ENCODE measurements at places on chromosomes 1 and 21. TPM values are rescaled to one million over a fixed set of nuclear protein-coding genes. Genes with fewer than 3 reads are reported as not detected.
A peak's percentile ranks its signal among the peaks of the same experiment; 100 is the strongest.

Gene GBP7
- not detected for total RNA-seq

Gene PLEKHN1
- total RNA-seq, result 0.22 TPM

Gene CD55
- 237 TPM for total RNA-seq

Gene NLRP3
- total RNA-seq, result 1.7 TPM

Gene AMY1C
- total RNA-seq, result 1.4 TPM

Gene AMIGO1
- total RNA-seq, result 12.3 TPM

DNA sequence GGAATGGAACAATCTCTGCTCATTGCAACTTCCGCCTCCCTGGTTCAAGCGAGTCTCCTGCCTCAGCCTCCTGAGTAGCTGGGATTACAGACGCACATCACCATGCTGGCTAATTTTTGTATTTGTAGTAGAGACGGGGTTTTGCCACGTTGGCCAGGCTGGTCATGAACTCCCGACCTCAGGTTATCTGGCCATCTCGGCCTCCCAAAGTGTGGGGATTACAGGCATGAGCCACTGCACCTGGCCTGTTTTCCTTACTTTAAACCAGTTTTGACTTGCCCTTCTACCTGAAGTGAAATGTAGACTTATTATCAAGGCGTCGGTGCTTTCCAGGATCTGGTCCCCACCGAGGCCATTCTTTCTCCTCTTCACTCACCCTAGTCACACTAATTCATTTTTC is 141.8 kb downstream of the DYRK1A start:
- H3K4me3 ChIP-seq, result no peak overlapping the region
- DNase-seq, result no peak
- no peaks in the 10 kb centered on the region for H3K36me3 ChIP-seq
- no peak overlapping the region for H3K27ac ChIP-seq
- peaks cover 2% of the 10 kb centered on the region for H3K4me1 ChIP-seq
- no peaks in the 10 kb centered on the region for H3K27me3 ChIP-seq

DNA sequence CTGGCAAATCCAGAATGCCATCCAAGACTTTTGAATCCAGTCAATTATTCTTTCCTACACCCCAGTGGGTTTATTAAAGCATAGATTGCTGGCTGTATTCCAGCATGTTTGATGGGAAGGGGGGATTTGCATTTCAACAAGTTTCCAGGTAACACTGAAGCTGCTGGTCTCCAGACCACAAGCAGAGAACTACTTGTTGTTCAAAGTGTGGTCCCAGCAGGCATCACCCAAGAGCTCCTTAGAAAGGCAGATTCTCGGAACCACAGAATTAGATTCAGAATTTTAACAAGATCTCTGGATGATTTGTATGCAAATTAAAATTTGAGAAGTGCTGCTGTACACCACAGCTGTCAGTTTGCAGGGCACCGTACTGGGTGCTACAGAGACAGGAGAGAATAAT is 216.3 kb upstream of the FAM78B start:
- no peaks in the 10 kb centered on the region for H3K4me1 ChIP-seq
- DNase-seq, result no peak
- H3K27me3 ChIP-seq, result no peaks in the 10 kb centered on the region
- no peak overlapping the region for H3K4me3 ChIP-seq
- H3K27ac ChIP-seq, result no peak overlapping the region

GRCh38 chr21:25979845-25980616 is 190.5 kb downstream of the APP start:
- no peak overlapping the region for H3K27ac ChIP-seq
- H3K36me3 ChIP-seq, result no peaks in the 10 kb centered on the region
- H3K27me3 ChIP-seq, result no peaks in the 10 kb centered on the region
- DNase-seq, result no peak

GRCh38 chr1:89546082-89546889 is 21.7 kb downstream of the LRRC8B start:
- H3K4me3 ChIP-seq, result no peak overlapping the region
- no peaks in the 10 kb centered on the region for H3K36me3 ChIP-seq
- no peak for DNase-seq
- H3K27ac ChIP-seq, result no peak overlapping the region

DNA sequence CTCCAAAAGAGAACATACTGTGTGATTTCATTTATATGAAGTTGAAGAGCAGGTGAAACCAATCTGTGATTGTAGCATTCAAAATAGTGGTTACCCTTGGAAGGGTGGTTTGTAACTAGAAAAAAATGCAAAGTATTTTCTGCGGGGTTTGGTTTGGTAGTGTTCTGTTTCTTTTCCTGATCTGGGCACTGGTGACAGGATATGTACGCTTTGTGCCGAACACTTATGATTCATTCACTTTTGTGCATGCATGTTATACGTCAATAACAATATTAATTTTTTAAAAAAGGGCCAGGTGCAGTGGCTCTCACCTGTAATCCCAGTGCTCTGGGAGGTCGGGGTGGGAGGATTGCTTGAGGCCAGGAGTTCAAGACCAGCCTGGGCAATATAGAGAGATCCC is 63.8 kb downstream of the CD34 start:
- H3K36me3 ChIP-seq, result no peaks in the 10 kb centered on the region
- H3K27me3 ChIP-seq, result no peaks in the 10 kb centered on the region
- DNase-seq, result no peak

GRCh38 chr1:14653461-14653960 is 55.0 kb downstream of the KAZN start:
- no peak overlapping the region for H3K4me3 ChIP-seq
- H3K36me3 ChIP-seq, result no peaks in the 10 kb centered on the region
- no peaks in the 10 kb centered on the region for H3K27me3 ChIP-seq
- peaks cover 1% of the 10 kb centered on the region for H3K4me1 ChIP-seq
- H3K27ac ChIP-seq, result no peak overlapping the region

DNA sequence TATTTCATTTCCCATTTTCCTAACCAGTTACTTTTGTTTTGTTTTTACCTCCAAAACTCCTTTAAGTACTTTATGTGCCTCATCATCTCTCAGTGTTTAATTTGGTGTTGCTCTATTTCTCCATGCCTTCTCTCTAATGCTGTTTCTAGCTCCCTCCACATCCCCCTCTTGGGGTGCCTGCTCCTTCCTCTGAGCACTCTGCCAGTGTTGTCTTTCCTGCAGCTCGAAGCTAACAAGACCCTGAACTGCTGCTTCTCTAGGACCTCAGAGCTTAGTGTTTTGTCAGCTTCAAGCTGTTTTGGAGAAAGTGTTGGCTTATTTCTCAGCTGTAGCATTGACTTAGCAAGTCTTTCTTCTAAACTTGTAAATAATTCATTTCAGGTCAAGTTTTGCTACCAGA is 290.6 kb downstream of the DPYD start:
- no peak overlapping the region for H3K27ac ChIP-seq
- H3K4me3 ChIP-seq, result no peak overlapping the region
- H3K27me3 ChIP-seq, result no peaks in the 10 kb centered on the region

DNA sequence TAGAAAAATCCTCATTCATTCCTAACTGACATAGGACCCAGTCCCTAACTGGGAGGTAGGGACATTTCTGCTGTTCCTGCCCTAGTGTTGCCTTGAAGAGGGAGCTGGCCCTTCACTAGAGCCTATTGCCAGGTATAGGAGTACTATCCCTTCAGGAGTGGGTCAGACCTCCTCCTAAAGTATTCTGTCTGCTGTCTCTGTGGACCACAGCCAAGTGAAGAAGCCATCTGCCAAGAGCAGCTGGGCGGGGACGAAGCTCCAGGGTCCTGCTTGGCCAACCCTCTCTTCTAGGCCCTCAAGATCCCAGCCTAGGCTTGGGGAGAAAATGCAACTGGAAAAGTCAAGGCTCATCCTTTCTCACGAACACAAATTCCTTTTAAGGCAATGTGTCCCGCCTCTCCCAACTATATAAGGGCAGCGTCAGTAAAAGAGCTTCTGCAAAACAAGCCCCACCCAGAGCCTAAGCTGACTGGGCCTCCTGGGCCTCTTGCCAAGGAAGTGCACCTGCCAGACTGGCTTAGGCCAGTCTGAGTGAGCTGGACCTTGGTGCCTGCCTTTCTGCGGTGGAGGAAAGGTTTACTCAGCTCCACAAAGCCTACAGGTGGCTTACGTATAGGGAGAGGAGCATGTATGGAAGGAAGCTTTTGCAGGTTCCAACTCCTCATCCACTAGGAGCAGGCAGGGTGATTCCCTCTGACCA is 638 bp upstream of the TUFT1 start:
- DNase-seq, result peak; percentile 86
- H3K4me1 ChIP-seq, result peaks cover 4% of the 10 kb centered on the region
- H3K27me3 ChIP-seq, result no peaks in the 10 kb centered on the region
- no peaks in the 10 kb centered on the region for H3K36me3 ChIP-seq
- H3K27ac ChIP-seq, result no peak overlapping the region

- H3K4me1 ChIP-seq, result no peaks in the 10 kb centered on the region
- H3K36me3 ChIP-seq, result no peaks in the 10 kb centered on the region
- H3K27me3 ChIP-seq, result no peaks in the 10 kb centered on the region
- no peak for DNase-seq
These were observed 81.5 kb downstream of the BEND5 start for GRCh38 chr1:48695161-48695560.

- no peak for DNase-seq
- no peak overlapping the region for H3K4me3 ChIP-seq
- no peak overlapping the region for H3K27ac ChIP-seq
- H3K4me1 ChIP-seq, result peaks cover 1% of the 10 kb centered on the region
- no peaks in the 10 kb centered on the region for H3K36me3 ChIP-seq
These were observed 66.1 kb downstream of the TENT5C start for GRCh38 chr1:117671781-117672501.

DNA sequence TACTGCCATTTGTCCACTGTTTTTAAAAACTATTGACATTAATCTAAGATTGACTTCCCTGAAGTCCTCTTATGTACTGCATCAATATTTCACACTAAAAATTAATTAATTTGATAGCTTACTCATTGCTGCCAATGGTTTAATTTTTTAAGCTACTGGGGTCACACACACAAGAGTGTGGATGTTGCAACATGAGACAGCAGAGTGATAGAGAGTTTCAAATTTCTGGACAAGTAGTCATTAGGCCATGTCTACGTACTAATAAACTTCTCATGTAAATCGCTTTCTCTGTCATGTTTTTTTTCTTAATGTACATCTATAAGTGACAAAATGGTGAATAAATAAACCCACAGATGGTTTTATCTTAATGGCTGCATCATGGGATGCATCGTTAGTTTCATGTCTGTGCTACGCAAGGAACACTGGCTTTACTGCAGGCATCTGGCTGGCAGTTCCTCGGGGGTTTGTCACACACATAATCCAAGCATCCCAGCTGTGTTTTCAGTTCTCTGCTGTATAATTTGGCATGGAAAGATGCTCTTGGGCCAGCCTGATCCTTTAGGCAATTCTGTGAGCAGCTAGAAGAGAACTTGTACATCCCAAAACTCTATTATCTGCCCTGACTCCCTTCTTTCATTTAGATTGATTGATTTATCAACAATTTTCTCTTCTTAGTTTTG is 16.4 kb upstream of the CHODL start:
- H3K4me1 ChIP-seq, result no peaks in the 10 kb centered on the region
- DNase-seq, result no peak
- H3K4me3 ChIP-seq, result no peak overlapping the region

GRCh38 chr1:21247892-21248715 is 42.2 kb downstream of the ECE1 start:
- H3K27ac ChIP-seq, result no peak overlapping the region
- no peaks in the 10 kb centered on the region for H3K36me3 ChIP-seq
- H3K27me3 ChIP-seq, result no peaks in the 10 kb centered on the region

- H3K4me3 ChIP-seq, result no peak overlapping the region
- H3K4me1 ChIP-seq, result no peaks in the 10 kb centered on the region
- H3K27me3 ChIP-seq, result no peaks in the 10 kb centered on the region
- no peak for DNase-seq
- H3K27ac ChIP-seq, result no peak overlapping the region
These were observed 469.8 kb downstream of the USP25 start for GRCh38 chr21:16199539-16199938.

GRCh38 chr21:44443291-44443890 is 11.9 kb upstream of the LRRC3 start:
- H3K27me3 ChIP-seq, result no peaks in the 10 kb centered on the region
- H3K4me1 ChIP-seq, result no peaks in the 10 kb centered on the region
- no peaks in the 10 kb centered on the region for H3K36me3 ChIP-seq
- no peak for DNase-seq
- H3K27ac ChIP-seq, result no peak overlapping the region

- DNase-seq, result no peak
- H3K4me3 ChIP-seq, result no peak overlapping the region
- H3K36me3 ChIP-seq, result no peaks in the 10 kb centered on the region
- H3K4me1 ChIP-seq, result no peaks in the 10 kb centered on the region
These were observed 113.5 kb downstream of the OMA1 start for GRCh38 chr1:58432851-58433668.

DNA sequence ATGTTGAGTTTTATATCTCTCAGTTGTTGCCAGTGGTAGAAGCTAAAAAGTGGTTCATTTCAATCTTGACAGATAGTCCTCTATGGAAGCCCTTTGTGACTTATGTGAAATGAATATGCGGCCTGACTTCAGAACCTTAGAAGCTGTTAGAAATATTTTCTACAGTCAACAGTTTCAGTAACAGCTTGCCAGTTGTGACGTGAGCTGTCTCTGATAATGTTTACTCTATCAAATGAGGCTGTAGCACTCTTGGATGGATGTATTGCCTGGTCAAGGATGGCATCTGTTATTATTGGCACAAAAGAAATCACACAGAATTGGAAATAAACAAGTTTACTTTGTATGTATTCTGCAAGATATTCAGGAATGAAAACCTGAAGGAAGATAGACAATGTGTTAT is 31.9 kb downstream of the SNX7 start:
- no peak overlapping the region for H3K4me3 ChIP-seq
- no peak for DNase-seq
- H3K27me3 ChIP-seq, result no peaks in the 10 kb centered on the region
- no peaks in the 10 kb centered on the region for H3K36me3 ChIP-seq

DNA sequence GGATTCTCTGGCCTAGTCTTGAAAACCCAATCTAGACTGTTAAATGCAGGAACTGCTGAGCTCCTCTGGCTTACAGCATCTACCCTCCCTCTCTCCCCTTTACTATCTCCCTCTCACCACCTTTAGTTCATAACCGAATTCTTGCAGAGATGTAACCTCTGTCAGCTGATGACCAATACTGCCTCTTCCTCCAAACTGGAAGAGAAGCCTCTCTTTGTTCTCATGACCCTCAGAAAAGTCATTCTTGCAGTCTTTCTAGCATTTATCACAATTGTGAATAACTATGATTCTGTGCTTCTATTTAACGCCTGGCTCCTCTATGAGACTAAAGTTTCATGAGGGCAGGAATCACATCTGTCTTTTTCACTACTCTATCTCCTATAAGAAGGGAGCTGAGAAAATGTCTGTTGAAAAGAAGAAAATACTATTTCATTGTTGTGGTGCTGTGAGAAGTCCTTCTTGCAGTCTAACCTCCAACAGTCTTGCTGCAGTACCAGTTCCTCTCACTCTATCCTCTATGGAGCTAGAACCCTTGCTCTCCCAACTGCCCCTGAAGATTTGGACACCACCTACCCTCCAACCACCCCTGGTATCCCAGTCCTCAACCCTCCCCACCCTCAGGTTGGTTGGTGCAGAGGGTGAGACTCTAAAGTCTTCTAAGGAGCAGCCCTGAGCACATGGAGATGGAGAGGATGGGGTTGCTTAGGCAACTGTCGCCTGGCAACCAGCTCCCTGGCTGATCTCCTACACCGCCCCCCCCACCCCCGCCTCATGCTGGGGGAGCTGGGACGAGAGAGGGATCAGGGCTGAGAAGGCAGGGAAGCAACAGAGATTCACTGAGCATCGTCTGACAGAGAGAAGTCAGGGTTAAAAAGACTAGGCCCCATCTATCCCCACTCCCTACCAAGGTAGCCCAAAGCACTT is 13.9 kb downstream of the MEF2D start:
- H3K4me1 ChIP-seq, result peaks cover 26% of the 10 kb centered on the region
- no peaks in the 10 kb centered on the region for H3K36me3 ChIP-seq
- H3K27me3 ChIP-seq, result no peaks in the 10 kb centered on the region
- no peak overlapping the region for H3K4me3 ChIP-seq

- H3K27ac ChIP-seq, result no peak overlapping the region
- no peak overlapping the region for H3K4me3 ChIP-seq
- no peaks in the 10 kb centered on the region for H3K27me3 ChIP-seq
These were observed 39.9 kb upstream of the ABCA4 start for GRCh38 chr1:94160811-94161210.
